ENCODE measurements at places on chromosomes 6 and 20.
A peak's percentile ranks its signal among the peaks of the same experiment; 100 is the strongest.

GRCh38 chr6:20630617-20631548 lies 96.6 kb downstream of the CDKAL1 start:
- no peak for DNase-seq

GRCh38 chr20:25178563-25179438 lies 16.7 kb upstream of the ENTPD6 start:
- DNase-seq, result peak; percentile 55

- DNase-seq, result no peak
Observed at GRCh38 chr6:166903027-166903426, 53.3 kb downstream of the RNASET2 start.

GRCh38 chr6:83815631-83816272 lies 37.4 kb upstream of the RIPPLY2 start:
- DNase-seq, result no peak

DNA sequence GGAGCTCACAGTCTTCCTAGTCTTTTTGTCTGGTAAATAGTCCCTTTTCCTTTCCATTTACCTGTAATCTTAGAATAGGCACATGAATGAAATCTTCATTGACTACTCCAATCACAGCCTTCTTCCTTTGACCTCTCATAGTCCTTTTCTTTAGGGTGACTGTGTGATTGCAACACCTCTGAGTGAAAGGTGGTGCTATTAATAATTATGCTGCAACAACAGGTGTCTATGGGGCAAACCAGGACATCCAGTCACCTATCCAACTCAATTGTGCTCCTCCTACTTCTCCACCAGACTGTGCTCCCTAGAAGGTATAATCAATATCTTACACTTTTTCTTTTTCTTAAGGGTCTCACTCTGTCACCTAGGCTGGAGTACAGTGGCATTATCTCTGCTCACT lies 29.4 kb downstream of the RIPOR2 start:
- no peak for DNase-seq

GRCh38 chr20:17443131-17443858 lies 87.9 kb downstream of the BFSP1 start:
- no peak for DNase-seq

- DNase-seq, result no peak
Observed at GRCh38 chr6:6709106-6709505, 120.6 kb downstream of the LY86 start.

- DNase-seq, result no peak
Observed at GRCh38 chr6:74277777-74278186, 581.8 kb downstream of the CD109 start.

DNA sequence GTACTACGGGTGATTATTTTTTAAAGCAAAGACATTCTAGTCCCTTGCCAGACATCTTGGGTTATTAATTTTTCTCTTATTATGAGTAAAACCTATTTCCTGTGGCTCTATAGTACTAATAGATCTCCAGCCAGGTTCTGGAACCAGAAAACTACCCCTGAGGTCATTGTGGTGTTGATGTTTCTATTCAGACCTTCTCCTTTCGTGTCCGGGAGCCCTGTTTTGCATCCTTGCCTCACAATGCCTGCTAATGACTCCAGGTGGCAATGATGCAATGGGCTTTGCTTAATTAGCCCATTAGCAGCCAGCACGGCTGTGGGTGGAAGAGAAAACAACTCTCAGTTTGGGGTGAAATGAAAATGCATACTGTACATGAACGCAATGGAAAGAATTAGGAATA lies 62.9 kb upstream of the ARG1 start:
- DNase-seq, result no peak

DNA sequence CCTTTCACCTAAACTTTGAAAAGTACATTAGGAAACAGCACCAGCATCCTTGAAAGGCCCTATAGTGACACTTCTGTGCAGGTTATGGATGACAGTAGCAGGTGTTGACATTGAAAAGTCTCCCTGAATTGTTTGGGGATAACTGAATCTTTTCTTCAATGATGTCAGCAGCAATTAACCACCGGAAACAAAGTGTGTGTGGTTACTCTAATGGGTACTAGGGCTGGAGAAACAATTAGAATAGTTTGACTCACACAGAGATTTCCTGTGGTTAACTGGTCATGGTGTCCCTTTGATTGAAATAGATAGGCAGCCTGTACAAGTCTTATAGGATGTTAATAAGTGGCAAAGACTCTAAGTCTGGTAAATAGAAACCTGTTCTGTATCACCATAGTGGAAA lies 189.1 kb downstream of the TBX18 start:
- DNase-seq, result no peak

GRCh38 chr6:12882761-12883290 lies 166.3 kb downstream of the PHACTR1 start:
- DNase-seq, result no peak

DNA sequence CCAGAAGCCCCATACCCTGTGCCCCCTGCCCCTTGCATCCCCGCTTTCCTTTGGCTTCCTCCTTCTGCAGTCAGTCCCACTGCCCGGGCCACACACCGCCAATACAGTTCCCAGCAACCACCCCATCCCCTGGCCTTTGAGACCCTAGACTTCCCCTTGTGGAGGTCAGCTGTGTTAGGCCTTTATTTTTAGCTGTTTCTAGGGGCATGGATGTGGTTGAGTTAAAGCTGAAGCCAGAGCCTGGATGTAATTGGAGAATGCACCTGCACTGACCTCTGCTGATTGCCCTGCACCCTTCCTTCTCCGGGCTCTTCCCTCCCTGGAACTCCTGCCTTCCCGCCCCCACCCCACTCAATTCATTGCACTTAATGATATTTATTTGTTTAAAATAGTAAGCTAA lies 33.9 kb downstream of the LYRM2 start:
- DNase-seq, result no peak

GRCh38 chr6:157219201-157220200 lies 103.8 kb downstream of the TMEM242 start:
- DNase-seq, result no peak

DNA sequence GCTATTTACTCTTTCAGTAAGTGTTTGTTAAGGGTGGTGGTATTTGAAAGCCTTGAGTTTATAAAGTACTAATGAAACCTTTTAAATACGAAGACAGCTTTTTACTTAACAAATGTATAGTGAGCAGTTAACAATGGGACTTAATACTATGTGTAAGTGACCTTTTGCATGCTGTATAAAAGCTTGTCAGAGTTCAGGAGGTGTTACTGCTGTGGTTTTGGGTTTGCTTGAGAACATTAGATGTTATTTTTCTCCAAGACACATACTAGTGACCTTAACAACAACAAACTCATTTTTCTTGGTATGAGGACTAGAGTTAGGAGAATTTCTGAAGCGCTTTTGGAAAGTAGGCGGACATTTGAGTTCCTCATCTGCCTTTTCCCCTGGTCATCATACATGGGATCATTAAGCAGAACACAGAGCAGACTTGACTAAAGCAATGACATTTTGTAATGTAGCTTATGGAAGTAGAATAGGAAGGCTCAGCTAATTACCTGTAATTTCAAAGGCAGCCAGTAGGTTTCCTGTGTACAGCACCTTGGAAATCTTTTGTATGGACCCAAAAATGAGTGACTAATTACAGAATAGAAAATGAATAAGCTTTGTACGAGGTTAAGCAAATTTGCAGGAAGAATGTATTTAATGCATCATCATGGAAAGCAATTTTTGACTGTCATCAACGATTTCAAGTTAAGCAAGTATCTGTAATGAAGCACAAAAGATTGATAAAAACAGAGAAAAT lies 14.1 kb downstream of the CDYL start:
- no peak for DNase-seq

- DNase-seq, result no peak
Observed at GRCh38 chr6:111338843-111339242, 144.2 kb downstream of the REV3L start.

DNA sequence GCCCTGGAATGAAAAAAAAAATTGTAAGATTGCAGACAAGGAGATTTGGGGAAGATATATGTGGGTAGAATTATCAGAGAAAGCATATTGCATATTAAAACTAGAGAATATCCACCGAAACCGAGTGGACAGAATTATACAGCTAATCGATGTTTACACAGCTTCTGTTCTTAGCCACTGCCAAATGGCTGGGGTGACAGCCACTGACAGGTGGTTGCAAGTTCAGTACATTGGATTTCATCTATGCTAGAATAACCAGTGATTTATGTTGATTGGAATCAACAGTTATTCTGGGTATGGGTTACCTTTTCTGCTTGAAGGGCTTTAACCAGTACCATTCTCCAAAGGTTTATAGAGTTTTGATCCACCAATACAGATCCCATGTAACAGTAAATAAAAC lies 48.4 kb upstream of the THEMIS start:
- no peak for DNase-seq

GRCh38 chr20:49612127-49612738 lies 44.3 kb upstream of the PTGIS start:
- no peak for DNase-seq

DNA sequence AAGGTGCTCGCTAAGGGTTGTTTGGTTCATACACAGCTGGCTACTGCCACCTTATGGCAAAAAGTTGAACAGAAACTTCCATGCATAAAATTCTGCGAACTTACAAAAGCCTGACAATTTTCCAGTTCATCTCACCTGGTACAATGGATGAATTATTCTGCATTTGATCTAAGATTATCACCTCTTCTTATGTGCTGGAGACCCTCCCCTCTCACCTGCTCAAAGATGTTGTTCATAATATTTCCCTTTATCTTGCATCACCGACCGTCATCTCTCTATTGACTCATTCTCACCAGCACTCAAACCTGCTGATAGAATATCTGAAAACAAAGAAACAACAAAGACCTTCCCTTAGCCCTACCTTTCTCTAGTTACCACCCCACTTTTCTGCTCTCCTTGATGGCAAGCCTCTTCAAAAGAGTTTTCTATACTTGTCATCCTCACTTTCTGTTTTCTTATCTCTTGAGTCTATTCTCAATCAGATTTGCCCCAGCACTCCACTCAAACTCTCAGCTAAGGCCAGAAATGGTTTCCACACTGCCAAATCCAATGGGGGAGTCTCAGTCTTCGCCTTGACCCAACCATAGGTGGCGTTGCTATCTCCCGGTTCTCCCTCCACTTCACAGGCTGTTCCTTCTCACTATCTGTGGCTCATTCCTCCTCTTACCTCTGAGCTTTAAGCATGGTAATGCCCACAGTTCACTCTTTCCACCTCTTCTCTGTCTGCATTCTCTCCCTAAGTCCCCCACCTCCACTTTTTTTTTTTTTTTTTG lies 25.8 kb downstream of the SNRNP48 start:
- no peak for DNase-seq

- no peak for DNase-seq
Observed at GRCh38 chr6:34065466-34066217, 80.2 kb downstream of the GRM4 start.
